Heart right ventricle (tissue), 16 donors: ENCODE measurements at places on chromosomes 11 and 22. TPM values are rescaled to one million over a fixed set of nuclear protein-coding genes. Genes with fewer than 3 reads are reported as not detected.

Gene KLHDC7B
- not detected for total RNA-seq

Gene CFAP300
- total RNA-seq, result 1.8 TPM

Gene RBMXL2
- total RNA-seq, result not detected

Gene FGF4
- total RNA-seq, result not detected

DNA sequence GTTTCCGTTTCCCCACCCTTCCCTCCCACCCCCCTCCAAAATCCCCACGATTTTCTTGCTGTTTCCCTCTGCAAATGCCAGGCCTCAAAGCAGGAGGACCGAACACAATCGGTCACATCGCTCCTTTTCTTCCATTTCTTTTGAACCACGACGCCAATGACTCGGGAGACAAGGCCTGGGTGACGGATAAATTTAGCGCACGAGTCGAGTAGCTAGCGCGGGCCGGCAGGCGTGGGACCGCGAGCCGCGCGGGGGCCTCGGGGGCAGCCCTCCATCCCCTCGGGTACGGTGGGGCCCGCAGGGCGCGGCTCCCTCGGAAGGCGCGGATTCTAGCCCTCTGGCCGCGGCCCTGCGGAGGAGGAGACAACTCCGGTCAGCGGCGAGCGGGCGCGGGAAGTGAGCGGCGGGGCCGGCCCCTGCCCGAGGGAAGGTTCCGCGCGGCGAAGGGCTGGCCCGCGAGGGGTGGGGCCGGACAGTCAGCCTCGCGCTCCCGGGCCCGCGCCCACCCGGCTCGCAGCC, 414 bp downstream of the JOSD1 start:
- DNase-seq, result peak; percentile 72

DNA sequence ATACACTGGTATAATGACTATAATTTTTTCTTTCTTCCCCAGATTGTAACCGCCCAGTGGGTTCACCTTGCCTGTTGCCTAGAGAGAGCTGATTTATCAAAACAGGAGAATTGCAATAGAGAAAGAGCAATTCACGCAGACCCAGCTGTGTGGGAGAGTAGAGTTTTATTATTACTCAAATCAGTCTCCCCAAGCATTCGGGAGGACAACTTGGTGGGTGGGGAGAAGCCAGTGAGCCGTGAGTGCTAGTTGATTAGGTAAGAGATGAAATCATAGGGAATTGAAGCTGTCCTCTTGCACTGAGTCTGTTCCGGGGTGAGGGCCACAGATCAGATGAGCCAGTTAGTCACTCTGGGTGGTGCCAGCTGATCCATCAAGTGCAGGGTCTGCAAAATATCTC, 73.2 kb downstream of the SLC35F2 start:
- no peak for DNase-seq

DNA sequence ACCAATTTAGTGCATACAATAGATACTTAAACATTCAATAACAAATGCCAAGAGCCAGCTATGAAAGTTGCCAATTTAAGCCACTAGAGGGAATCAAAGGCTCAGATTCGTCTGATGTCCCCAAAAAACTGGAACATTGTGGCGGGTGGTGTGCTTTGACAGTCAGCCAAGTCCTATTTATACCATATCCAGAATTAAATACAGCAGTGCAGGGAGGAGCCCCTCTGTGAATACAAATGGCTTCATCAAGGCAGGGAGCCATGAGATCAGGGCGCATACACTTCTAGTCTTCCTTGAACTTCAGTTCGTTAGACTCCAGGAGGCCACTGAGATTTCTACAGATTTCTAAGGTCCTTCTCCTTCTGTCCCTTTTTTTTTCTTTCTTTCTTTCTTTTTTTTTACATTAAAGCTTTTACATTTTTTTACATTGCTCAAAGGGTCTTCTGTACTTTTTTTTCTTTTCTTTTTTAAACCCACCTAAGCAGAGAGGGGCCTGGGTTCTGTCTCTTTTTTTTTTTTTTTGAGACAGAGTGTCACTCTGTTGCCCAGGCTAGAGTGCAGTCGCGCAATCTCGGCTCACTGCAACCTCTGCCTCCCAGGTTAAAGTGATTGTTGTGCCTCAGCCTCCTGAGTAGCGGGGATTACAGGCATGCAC, 41.5 kb upstream of the HSPA8 start:
- DNase-seq, result peak; percentile 85

DNA sequence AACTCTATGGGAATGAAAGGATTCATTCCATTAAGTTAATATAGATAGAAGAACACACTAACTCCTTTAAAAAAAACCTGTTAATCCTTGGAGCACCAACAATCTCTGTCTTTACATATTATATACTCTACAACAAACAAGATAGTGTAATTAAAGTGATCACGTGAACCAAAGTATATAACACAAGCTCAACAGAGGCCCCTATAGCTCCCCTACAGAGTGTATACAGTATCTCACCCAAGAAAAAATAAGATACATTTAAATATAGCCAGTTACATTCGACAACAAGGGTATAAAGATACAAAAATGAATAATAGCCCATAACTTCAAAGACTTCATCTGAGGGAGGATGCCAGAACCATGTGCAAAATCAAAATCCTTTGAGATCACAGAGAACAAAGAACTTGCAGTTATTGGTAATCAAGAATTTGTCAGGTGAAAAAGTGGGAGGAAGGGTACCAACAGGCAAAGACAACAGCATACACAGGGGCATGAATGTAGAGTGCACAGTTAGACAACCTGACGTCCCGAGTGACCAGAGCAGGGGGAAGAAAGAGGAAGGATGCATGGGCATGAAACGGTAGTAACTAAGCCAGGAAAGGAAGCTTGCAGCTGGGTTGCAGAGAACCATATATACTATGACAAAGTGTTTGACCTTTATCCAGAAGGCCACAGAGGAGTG, 4.7 kb downstream of the FCHSD2 start:
- DNase-seq, result no peak
